ENCODE measurements at places on chromosomes 12 and 14.

DNA sequence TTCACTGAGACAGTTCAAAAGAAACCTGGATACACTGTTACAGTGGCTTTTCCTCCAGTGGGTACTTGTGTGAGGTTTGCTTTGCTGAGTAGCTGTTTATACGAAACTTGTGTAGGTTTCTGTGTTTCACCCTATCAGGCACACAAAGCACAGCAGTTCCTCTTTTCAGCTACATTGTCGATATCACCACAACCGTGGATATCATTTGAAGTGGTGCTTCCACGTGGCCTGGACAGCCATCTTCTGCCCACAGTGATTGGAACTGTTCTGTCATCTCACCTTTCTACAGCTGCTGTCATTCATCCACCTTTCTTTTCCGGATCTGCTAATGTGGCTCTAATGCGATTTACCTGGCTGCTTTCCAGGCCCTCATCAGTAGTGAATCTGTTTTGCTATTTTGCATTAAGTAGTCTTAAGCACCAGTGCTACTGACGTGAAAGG is 368.8 kb downstream of the SYT1 start:
- DNase-seq: no peak

- DNase-seq: no peak
Measured at GRCh38 chr12:2070440-2071045, 17.8 kb downstream of the CACNA1C start.

GRCh38 chr12:130240831-130241590 is 78.7 kb downstream of the FZD10 start:
- peak; percentile 1 for DNase-seq

DNA sequence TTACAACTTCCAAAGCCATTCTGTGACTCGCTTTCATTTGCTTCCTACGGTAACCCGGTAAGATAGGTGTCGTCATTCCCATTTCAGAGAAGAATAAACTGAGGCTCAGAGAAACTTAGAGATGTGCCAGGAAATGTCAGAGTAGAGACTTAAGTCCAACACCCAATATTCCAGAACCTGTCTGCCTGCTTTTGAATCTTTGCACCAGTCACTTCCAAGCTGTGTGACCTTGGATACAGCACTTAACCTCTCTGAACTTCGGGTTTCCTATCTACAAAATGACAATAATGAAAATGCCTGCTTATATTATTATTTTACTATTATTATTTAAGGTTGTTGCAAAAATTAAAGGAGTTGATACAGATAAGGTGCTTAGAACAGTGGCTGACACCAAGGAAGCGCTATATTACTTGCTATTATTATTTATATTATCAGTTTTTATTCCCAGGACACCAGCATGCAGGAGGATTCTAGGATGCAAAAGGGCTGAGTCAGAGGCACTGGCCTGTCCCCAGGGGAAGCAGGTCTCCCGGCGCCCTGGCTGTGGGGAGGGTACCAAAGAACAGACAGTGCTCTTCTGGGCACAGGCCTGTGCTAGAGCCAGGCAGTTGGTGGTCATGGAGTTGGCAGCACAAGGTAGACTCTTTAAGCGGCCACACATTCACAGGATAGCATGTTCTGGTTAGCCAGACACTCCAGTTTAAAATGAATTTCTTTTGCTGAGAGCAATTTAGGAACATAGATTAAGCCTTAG is 5.4 kb downstream of the HSPB8 start:
- no peak for DNase-seq

- no peak for DNase-seq
Measured at GRCh38 chr14:100592461-100592891, 5.3 kb upstream of the BEGAIN start.

GRCh38 chr14:54685286-54685845 is 118.4 kb downstream of the SAMD4A start:
- no peak for DNase-seq

- no peak for DNase-seq
Measured at GRCh38 chr14:105492971-105493871, 2.2 kb downstream of the TEDC1 start.

GRCh38 chr12:110001596-110001995 is 2.4 kb downstream of the ANKRD13A start:
- no peak for DNase-seq

DNA sequence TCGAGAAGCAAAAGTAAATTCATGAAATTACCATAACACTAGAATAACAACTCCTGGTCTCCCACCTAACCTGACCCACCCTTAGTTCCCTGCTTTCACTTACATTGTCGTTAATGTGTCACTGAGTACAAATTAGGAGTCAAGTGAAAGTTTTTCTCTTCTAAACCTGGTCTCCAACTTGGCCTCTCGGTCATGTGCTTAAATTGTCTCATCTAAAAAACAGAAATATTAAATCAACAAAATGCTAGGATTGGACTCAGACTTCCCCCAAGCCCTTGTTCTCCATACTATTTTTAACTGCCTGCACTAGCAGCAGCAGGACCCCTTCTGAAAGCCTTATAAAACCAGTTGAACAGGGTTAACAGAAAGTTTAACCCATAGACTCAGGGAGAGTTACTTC is 1.8 kb upstream of the BTG1 start:
- no peak for DNase-seq

- no peak for DNase-seq
Measured at GRCh38 chr12:53594897-53595615, 31.1 kb downstream of the ATF7 start.

- DNase-seq: no peak
Measured at GRCh38 chr12:15644700-15645099, 144.5 kb downstream of the EPS8 start.

DNA sequence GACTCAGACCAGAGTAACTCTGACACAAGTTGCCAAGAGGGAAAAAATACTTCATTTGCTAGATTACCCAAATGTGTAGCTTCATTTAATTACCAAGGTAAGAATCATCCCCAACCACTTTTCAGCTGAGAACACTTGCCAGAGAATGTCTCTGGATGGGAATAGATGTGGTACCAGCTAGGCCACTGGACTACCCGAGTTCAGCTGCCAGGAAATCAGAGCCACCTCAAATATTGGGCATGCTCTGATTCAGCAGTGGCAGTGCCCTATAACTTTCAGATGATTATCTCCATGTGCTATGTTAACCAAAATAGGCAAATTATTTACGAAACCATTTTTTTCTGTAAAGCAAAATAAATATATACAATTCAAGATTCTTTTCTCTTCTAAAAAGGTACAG is 80.7 kb downstream of the SLC38A1 start:
- DNase-seq: no peak

- no peak for DNase-seq
Measured at GRCh38 chr14:97572583-97573458, 775.6 kb downstream of the VRK1 start.

DNA sequence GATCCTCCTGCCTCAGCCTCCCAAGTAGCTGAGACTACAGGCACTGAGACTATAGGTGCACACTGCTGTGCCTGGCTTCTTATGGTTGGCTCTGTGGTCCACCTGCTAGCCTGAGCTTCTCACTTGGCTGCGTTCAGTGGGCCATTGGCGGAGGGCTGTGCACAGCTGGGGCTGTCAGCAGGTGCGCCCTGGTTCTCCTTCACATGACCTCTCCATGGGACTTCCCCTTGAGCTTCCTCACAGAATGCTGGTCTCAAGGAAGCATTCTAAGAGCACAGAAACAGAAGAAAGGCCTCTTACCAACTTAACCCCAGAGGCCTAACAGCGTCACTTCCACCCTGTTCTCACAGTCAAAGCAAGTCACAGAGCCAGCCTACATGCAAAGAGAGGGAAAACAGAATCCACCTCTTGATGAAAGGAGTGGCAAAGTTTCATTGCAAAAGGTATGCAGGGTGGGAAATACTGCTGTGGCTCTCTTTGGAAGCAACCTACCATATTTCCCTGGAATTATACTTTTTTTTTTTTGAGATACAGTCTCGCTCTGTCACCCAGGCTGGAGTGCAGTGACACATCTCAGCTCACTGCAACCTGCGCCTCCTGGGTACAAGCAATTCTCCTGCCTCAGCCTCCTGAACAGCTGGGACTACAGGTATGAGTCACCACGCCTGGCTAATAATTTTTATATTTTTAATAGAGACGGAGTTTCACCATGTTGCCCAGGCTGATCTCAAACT is 9.3 kb downstream of the RILPL2 start:
- DNase-seq: no peak

DNA sequence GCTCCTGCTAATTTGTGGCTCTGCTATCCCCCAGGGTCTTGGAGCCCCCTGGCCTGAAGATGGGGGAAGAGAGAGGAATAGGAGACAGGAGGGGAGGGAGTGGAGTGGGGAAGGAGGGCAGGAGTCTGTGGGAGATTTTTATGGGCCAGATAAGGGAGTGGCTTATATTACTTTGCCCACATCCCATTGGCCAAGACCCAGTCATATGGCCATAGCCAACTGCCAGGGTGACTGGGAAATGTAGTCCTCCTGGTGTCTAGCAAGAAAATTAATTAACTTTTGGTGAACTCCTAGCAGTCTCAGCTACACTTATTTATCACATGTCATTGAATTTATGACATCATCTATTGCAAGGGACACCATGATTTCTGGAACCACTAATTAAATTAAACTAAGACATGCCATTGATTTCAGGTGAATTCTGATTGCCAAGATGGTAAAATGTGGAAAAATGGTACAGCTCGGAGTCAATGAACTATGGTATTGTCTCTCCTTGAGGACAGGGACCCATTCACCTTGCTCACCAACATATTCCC is 50.3 kb downstream of the ESRRB start:
- peak; percentile 4 for DNase-seq

GRCh38 chr14:61149896-61150295 is 131.2 kb downstream of the TMEM30B start:
- DNase-seq: no peak

DNA sequence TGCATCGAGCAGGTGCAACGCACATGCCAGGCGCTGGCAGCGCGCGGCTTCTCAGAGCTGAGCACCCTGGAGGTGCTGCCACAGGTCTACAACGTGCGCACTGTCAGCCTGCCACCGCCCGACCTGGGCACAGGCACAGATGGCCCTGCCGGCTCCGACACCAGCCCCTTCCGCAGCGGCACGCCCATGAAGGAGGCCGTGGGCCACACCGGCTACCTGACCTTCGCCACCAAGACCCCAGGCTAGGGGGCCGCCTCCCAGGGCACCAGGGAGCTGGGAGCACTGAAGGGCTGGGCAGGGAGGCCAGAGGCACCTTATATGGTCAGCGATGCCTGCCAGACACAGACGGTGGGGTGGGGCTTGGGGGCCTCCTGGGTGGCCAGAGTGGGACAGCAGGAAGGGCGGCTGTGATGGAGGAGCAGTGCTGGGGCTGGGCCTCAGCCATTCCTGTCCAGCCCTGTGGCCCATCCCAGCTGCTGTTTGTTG is 5.6 kb downstream of the TRMT61A start:
- DNase-seq: no peak

- DNase-seq: no peak
Measured at GRCh38 chr14:99672506-99673304, 11.4 kb upstream of the CYP46A1 start.

DNA sequence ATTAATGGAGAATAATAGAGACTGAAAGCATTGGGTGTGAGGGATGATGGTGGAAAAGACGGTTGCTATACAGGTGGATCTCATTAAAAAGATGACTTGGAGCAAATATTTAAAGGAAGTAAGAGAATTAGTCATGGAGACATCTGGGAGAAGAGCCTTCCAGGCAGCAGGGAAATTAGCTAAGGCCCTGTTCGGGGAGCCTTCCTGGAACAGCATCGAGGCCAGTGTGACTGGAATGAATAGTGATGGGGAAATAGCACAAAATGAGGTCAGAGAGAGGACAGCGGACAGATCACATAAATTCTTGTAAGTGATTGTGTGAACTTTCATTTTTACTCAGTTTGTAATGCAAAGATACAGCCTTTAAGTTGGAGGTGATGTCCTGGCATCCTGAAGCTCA is 842.3 kb downstream of the SLC6A15 start:
- peak; percentile 11 for DNase-seq

GRCh38 chr12:27052176-27052575 is 29.8 kb downstream of the MED21 start:
- DNase-seq: peak; percentile 16

- peak; percentile 58 for DNase-seq
Measured at GRCh38 chr14:83556746-83557453, 1973.0 kb upstream of the FLRT2 start.

GRCh38 chr12:30358671-30359070 is 337.0 kb downstream of the IPO8 start:
- DNase-seq: no peak

DNA sequence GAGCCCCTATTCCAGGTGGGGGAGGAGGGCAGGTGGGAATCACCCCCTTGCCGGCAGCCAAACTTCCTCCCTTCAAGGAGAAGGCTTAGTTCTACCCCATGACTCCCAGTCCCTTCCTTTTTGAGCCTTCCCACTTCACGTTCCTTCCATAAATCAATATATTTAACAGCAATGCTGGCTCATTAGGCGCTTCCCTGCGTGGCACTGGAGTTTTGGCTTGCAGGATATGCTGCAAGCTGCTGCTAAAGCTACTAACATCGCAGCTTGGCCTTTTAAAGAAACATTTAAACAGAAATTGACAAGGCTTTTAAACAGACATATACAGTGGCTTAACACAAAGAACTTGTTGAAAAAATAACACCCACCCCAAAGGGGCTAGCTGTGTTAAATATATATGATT is 308.0 kb upstream of the FKBP4 start:
- no peak for DNase-seq

DNA sequence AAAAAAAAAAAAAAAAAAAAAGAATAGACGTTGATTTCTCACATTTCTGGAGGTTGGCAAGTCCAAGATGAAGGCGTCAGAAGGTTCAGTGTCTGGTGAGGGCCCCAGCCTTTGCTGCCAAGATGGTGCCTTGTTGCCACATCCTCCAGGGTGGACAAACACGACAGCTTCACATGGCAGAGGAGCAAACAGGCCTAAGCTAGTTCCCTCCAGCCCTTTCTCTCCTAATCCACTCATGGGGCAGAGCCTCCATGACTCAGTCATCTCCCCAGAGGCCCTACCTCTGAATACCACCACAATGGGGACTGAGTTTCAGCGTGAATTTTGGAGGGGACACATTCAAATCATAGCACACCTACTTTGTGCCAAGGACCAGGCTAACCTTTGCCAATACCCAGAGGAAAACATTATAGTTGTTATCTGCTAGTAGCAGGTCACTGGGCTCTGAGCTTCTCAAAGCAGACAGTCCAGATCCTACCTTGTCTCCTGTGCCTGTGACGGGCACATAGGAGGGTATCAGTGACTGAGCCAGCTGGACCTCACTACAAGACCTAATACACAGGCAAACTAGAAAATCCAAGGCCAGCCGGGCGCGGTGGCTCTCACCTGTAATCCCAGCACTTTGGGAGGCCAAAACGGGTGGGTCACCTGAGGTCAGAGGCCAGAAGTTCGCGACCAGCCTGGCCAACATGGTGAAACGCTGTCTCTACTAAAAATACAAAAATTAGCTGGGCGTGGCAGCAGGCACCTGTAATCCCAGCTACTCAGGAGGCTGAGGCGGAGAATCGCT is 10.5 kb upstream of the BCL11B start:
- no peak for DNase-seq

DNA sequence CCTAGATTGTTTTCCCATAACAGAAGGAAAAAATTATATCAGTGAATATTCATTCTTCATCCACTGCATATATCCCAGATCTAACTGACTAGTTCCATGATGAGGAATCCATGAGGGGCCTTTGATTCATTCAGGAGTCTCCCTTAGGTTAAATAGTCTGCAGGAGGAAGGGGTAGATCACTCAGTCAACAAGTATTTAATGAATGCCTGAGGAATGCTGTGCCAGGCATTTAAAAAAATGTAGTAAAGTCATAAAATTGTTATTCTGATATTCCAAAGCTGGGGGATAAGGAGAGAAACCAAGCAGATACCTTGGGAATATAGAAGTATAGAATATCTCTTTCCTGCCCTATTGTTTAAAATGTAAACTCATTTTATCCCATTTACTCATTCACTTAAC is 216.2 kb upstream of the CAND1 start:
- DNase-seq: no peak

GRCh38 chr12:18192119-18192518 is 69.2 kb upstream of the PIK3C2G start:
- DNase-seq: no peak
